ENCODE measurements at places on chromosomes 6 and 20.

DNA sequence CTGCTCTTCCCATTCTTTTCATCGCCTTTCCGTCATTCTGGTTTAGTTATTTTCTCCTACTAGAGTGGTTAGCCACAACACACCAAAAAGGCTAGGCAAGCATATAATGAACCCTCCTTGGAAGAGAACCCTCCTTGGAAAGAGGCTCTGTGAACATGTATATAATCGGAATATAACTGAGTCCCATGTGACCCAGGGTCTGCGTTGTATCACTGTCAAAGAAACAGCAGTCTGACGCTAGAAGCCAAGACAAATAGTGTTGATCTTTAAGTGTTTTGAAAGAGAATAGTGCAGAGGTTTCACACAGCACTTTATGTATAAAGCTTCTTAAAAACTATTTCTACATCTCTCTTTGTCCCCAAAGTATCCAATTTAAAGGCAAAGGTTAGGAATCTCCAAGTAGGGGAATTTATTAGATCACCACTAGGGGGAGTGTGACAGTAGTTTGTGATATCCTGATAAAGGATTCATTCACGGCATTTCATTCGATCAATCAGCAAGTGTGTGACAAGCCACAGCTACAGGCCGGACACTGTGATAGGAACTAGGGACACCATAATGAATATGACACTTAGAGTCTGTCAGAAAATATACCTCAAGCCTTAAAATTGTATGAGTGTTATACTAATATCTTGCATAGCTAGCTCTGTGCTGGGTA, 395.3 kb downstream of the CD109 start:
- no peak for DNase-seq

GRCh38 chr20:58567437-58567836, 52.2 kb upstream of the APCDD1L start:
- DNase-seq = no peak

DNA sequence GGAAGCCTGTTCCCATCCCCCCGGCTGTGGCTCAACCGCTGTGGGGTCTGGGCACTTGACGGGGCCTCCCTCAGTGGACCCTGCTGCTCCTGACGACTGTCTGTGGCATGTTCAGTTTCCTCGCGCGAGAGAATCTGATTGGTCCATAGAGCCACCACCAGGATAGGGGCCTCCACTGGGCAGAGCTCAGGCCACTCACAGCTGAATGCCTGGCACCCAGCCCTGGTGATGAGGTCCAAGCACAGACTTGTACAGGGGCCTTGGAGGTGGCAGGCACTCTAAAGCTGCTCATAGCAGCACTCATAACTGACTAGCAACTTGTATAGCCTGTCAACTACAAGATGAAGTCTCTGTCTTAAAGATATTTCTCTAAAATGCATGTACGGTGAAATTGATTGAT, 368.1 kb downstream of the NRN1 start:
- no peak for DNase-seq

GRCh38 chr6:146972546-146972945, 231.7 kb upstream of the STXBP5 start:
- no peak for DNase-seq

GRCh38 chr6:88870717-88871330, 92.6 kb downstream of the RNGTT start:
- no peak for DNase-seq

DNA sequence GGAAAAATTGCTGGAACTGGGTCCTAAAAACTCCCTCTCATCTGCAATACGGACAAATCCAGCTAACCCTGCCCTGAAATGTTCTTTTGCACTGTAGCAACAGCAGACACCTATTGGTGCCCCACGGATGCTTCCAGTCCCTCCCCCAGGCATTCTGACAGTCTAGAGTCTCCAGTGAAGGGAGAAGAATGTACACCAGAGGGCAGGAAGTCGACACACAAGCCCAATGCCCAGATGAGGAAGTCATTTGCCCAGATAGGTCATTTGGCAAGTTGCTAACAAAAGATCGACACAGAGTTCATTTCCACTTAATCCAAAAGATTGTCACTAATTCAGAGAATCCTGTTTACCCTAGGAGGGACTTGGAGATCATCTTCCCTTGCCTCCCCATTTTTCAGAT, 293.0 kb upstream of the PRDM1 start:
- no peak for DNase-seq

- no peak for DNase-seq
Observed at GRCh38 chr6:136803608-136804007, 11.3 kb upstream of the MAP3K5 start.

- DNase-seq = no peak
Observed at GRCh38 chr6:90388395-90388794, 91.8 kb upstream of the BACH2 start.

DNA sequence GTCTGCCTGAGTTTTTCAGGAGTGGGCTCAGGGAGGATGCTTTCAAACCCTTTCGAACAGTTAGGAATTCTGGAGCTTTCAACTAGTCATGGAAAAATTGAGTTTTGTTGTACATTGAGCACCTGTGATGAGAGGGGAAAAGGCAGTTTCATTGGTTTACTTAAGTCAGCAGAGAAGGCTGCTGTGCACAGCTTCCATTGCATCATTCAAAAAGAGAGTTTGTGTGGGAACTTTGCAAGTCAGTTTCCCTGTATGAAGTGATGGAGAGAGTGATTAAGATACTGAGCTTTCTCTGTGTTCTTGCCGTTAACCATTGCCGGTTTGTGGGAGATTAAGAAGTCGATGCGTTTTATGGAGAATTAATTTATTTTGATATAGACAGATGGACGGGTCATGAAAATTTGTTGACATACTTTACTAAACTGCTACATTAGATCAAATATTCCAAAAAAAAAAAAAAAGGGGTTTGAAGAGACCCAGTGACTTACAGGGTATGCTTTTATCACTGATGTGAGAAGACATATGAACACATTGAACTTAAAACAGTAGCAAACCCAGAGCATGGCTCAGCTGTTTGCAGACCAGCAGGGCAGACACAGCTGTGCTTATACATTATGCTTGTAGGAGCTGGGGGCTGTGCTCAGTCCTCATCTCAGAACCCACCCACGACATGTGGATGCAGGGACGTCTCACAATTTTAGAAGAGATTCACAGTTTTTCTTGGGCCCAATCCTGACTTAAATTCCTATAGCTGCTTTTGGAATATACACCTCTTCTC, 234.1 kb downstream of the SOX4 start:
- no peak for DNase-seq
